ENCODE measurements at places on chromosomes 5 and 9.

- DNase-seq, result no peak
These were observed 14.9 kb downstream of the IL4 start for GRCh38 chr5:132688536-132689339.

DNA sequence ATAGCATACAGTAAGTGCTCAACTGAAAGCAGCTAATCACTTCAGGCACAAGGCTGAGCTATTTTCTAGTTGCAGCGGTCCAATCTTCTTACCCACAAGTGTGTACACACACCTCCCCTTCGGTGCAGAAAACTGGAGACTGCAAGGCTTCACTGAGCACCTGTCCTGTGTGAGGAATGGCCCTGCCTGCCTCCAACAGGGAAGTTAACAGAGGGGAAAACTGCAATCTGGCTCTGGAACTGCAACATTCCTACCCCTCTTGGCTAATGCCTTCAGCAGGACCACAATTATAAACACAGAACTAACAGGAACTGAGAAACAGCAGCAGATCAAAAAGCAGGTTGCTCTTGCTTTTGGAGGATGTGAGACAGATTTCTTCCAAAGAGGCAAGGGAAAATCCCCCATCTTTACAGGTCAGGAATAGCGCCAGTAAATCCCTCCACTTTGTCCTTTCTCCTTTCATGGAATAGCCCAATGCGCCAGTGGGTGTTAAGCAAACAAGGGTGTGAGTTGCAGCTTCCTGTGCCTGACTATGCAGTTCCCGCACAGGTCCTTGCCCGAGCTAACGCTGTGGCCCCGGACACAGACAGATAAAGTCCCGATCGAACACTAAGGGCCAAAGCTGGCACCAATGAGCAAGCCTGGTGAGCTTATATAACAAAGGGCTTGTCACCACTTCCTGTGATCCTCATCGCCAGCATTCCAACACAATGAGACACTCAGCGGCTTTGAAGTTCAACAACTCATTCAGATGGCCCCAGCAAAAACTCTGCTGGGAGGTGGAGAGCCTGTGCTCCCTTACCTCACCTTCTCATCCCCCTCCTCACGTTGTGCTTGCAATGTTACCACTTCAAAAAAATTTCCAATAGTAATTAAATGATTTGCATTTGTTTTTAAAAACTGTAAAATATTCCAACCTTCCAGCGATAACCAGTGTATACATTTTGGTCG is 21.5 kb downstream of the SHB start:
- DNase-seq, result no peak

DNA sequence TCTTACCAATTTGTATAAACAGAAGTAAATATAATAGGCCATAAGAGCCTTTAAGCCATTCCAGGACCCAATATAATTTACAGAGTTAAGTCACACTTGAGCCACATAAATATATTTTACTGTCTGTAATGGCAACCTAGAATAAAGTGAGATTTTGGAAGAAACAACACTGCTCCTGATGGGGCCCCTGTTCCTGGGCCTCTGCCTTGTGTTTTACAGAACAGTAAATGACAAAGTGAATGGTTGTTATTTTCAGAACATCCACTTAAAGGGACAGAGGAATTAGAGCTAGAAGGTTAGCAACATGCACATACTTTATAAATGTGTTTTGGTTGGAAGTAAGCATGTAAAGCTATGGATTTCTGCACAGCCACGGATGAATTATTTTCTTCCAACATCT is 3.6 kb downstream of the PTGER4 start:
- no peak for DNase-seq

DNA sequence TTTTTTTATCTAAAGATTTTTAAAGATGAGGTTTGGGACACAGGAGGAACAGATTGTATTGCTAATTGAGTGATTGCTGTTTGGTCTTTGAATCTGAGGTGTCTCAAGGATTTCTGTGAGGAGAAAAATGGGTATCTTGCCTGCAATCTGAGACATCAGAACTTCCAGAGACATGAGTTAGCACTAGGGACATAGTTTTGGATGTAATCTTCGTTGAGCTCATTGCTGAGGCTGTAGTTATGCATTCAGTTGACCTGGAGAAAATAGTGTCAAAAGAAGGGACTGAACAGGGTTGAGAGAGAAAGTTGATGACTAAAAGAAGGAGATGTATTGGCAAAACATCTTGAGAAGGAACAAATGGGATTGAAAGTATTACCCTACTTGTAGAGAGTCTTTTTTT is 24.6 kb downstream of the C9orf85 start:
- no peak for DNase-seq

DNA sequence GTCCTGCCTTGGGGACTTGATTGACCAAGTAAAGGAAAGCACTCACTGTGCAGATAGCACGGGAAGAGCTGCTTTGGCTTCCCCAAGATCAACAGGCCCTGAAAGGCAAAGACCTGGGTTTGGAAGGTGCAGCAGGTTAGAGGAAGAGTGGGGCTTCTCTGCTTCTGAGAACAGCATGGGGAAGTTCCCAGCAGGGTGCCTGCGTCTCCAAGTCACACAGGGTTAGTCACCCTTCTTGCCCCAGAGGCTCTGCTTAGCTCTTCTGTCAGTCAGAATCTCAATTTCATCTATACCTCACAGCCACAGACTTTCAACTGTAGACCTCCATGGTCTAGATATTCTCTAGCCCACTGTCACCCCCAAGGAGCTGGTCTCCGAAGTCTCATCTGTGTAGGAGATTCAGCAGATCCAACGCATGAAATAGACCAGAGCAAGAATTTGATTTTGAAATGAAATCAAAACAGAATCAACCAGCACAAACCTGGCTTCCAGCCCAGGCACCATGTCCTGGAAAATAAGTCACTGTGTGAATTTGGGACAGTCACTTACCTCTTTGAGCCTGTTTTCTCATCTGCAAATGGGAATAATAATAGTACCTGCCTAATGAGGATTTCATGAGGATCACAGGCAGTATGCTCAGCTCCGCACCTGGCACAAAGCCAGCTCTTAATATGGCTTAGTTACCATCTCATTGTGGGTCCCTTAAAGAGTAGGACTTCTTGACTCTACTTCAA is 64.0 kb downstream of the SFXN1 start:
- no peak for DNase-seq
